T47D (cell line): ENCODE measurements at places on chromosomes 16 and 17.
A peak's percentile ranks its signal among the peaks of the same experiment; 100 is the strongest.

- DNase-seq, result no peak
These were observed 2.0 kb downstream of the FGF11 start for GRCh38 chr17:7441266-7441665.

GRCh38 chr16:50938932-50939331 lies 197.0 kb downstream of the CYLD start:
- DNase-seq, result no peak

GRCh38 chr16:31201582-31202413 lies 762 bp downstream of the PYCARD start:
- DNase-seq, result no peak

GRCh38 chr17:63246344-63246743 lies 199.8 kb downstream of the CYB561 start:
- DNase-seq, result no peak

DNA sequence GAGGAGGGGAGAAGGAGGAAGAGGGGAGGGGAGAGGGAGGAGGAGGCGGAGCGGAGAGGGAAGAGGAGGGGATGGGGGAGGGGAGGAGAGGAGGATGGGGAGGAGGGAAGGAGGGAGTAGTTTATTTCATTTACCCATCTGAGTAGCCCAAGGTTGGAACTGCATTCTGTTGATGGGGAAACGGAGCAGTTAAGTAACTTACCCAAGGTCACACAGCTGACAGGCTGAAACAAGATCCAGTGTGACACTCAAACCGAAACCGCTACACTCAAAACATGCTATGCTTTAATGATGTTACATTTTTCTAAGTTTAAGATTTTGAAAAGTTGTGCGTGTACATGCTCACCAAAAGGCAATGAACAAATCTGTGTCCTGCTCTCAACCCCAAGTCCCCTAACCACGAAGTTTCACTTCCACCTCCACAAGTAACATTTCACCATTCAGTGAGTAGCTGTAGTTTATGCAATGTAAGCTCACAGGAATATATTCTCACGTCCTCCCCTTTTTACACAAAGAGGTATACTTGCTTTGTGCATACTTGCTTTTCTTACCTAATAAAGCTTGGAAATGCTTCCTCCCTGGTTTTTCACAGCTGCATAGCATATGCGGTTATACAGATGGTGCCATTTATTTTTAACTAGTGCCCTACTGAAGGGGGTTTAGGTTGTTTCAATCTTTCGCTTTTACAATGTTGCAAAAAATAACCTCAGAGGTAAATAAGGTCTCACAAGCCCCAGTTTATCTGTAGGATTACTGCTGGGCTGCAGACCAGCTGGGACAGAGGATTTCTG lies 275.3 kb downstream of the PARN start:
- DNase-seq, result peak; percentile 70

DNA sequence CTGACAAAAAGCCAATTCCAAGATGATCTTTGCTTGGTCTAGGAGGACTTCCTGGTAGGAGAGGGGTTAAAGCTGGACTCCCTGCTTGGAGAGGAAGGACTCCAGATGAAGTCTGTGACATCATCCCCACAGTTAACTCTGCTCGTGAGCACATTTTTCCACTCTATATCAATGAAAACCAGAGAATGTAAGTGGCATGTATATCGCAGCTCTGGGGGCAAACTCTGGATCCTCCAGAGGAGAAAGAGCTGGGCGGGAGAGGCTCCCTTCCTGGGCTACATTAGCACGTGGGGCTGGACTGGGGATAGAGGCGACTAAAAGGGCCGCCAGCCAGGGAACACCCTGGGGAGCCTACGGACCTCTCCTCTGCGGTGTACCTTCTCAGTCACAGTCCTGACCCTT lies 34.1 kb downstream of the HIC1 start:
- no peak for DNase-seq

DNA sequence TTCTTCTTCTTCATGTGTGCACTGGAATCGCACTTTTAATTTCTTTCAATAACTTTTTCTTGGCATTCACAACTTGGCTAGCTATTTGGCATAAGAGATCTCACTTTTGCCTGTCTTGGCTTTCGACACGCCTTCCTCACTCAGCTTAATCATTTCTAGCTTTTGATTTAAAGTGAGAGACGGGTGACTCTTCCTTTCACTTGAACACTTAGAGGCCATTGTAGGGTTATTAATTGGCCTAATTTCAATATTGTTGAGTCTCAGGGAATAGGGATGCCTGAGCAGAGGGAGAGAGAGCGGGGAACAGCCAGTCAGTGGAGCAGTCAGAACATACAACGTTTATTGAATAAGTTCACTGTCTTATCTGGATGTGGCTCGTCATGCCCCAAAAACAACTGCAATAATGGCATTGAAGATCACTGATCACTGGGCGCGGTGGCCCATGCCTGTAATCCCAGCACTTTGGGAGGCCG lies 200.3 kb downstream of the SEC14L1 start:
- no peak for DNase-seq

DNA sequence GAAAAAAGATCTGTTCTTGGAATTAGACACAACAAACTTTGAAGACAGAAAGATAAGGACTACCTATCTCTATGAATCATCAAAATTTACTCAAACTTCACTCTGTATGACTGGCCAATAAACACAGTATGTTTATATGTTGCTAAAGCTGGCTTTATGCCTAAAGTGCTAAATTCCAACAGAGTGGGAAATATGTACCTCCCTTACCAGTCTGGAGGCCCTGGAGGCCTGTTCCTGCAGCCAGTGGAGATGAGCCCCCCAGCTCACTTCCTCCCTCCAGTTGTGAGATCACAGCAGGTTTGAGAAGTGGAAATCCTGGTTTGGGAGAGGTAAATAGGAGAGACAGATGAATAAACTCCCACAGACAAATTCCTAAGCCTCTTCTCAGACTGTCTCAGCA lies 9.0 kb downstream of the ZNF23 start:
- no peak for DNase-seq

DNA sequence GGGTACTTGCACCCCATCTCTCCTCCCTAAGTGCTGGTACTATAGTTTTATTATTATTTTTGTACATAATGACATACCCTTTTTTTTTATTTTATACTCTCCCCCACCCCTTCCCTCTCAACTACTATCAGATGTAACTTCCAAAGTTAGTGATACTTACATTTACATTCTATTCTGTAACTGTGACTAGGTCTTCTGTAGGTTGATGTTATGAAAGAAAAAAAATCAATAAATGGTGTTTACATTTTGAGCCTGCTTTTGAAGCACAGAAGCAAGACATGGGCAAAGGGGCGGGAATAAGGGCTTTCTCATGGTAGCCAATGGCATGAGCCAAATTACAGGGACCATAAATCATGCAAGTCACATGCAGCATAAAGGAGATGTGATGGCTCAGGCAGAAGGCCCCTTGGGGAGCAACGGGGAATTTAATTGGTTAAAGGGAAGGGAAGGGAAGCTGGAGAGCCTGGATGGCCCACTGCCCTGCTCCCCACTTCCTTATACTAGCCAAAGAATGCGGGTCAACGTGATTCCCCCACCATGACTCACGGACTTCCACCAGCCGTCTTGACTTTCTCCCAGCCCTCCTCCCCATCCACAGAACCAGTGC lies 2.4 kb upstream of the ACSF2 start:
- DNase-seq, result peak; percentile 76

DNA sequence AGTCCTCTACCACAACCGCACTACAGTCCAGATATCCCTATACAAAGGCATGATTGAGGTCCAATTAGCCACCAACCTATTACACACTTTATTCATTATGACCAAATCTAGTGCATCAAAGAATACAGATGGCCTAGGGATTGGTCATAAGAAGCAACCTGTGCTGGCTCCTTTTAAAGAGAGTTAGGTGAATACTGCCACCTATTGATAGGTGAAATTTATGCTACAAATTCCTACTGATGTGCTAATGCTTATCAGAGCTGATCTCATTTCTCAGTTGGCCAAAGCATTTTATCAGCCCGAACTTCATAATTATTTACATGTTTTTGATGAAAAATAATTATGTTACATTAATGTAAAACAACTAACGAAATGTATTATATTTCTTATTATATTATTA lies 166.3 kb downstream of the ANKFN1 start:
- peak; percentile 48 for DNase-seq

DNA sequence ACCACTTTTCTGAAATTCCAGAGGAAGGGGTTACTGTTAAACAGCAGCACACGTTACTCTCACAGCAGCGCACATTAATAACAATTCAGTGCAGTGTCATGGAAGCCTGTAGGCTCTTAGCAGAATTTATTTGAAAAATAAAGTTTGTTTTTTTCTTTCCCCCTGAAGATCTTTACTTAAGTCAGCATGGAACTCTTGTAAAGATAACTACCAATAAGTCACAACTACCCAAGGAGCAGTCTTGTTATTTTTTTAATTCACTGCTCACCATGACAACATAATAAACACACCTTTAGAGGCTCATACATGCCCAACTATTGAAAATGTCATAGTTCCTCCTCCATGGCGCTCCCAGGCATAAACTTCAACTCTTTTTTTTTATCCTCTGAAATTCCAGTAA lies 31.8 kb upstream of the PSMD7 start:
- no peak for DNase-seq

DNA sequence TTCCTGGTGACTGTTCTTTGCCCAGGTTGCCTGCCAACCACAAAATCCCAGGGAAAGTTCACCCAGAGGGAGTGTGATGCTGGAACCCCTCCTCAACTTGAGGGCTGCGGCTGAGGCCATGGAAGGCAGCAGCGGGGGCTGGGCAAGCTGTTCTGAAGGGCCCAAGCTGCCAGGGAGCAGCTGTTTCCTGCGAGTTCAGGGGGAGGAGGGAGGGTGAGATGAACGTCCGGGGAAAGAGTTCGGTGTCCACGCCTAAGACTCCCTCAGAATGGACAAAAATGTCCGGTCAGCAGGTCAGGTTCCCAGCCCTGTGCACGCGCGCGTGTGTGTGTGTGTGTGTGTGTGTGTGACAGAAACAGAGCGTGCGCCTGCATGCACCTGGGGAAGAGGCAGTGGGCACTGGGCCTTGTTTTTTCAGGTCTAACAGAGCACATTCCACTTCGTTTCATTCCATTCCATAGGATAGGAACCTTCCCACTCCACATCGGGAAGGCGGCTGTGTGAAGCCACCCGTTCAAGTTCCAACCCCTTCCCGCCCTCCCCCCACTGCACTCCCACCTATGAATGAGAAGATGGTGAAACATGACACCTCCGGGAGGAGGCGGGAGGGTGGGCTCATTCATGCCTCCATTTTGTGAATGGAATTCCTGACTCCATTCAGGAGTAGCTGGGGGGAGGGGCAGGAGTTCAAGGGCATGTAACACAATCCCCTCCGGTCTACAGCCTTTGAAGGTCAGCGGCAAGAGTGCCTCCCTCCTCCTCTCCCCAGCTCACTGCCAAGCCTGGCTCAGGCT lies 15.7 kb downstream of the ETV4 start:
- peak; percentile 38 for DNase-seq

DNA sequence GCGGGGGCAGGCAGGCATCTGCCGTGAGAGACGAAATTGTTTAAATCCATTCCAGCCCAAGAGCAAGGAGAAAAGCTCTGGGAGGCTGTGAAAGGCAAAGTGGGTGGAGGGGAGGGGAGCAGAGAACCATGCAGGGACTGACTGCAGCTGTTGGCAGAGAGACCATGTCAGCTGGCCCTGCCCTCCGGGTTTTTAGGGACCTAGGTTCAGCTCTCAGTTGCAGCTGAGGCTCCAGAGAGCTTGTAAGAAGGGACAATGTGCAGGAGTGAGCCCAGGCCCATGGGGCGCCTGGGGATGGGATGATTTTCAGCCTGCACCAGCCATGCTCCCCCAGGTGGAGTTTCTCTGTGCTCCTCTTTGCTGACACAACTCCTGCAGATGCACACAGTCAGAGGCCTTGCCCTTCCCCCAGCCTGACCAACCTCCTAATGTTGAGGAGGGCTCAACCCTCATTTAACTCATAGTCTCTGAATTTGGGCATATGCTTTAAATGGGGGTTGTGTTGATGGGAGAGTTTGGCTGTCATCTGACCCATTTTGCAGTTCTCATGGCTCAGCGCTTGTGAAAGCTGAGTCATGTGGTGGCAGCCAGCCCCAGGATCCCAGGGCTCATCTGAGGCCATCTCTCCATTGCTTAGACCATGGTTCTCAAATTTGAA lies 70.9 kb downstream of the PLXDC1 start:
- DNase-seq, result no peak

DNA sequence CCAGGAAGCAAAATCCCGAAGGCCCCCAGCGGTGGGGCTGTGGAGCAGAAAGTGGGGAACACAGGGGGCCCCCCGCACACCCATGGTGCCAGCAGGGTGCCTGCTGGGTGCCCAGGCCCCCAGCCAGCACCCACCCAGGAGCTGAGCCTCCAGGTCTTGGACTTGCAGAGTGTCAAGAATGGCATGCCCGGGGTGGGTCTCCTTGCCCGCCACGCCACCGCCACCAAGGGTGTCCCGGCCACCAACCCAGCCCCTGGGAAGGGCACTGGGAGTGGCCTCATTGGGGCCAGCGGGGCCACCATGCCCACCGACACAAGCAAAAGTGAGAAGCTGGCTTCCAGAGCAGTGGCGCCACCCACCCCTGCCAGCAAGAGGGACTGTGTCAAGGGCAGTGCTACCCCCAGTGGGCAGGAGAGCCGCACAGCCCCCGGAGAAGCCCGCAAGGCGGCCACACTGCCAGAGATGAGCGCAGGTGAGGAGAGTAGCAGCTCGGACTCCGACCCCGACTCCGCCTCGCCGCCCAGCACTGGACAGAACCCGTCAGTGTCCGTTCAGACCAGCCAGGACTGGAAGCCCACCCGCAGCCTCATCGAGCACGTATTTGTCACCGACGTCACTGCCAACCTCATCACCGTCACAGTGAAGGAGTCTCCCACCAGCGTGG lies 6.5 kb downstream of the CBX2 start:
- no peak for DNase-seq

GRCh38 chr17:82243648-82244412 lies 15.0 kb downstream of the SLC16A3 start:
- no peak for DNase-seq
